ENCODE measurements at places on chromosomes 2 and 18.
A peak's percentile ranks its signal among the peaks of the same experiment; 100 is the strongest.

DNA sequence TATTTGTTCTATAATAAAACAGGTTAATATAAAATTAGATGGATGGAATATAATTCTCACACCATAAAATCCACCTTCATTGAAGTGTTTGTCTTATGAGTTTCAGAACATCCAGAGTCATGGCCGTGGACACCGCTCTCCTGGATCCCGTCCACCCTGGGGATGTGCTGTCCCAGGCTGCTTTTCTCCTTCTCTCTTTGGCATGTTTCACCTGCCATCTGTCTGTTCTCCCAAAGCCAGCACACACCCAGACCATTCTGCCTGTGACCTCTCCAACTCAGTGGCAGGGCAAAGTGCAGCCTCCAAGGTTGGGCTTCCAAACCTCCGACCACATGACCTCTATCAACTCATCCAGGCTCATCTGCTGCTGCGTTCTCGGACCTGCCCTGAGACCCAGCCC, 104.7 kb downstream of the MYT1L start:
- DNase-seq, result no peak

DNA sequence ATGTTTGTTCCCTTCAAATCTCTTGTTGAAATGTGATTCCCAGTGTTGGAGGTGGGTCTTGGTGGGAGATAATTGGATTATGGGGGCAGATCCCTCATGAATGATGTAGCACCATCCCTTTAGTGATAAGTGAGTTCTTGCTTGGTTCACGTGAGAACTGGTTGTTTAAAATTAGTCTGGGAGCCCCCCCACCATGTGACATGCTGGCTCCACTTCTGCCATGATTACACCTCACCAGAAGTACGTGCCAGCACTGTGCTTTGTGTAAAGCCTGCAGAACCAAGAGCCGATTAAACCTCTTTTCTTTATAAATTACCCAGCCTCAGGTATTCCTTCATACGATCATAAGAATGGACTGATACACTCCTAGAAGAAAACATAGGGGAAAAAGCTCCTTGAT, 10.1 kb downstream of the ABI2 start:
- no peak for DNase-seq

- no peak for DNase-seq
These were observed 575.5 kb downstream of the LRRTM4 start for GRCh38 chr2:76946631-76947145.

GRCh38 chr18:811892-812375, at the start of gene YES1:
TSS of gene YES1 (minus strand) at chr18:812242. CDS start at chr18:756827, 55,415 bp downstream.
- DNase-seq, result no peak

DNA sequence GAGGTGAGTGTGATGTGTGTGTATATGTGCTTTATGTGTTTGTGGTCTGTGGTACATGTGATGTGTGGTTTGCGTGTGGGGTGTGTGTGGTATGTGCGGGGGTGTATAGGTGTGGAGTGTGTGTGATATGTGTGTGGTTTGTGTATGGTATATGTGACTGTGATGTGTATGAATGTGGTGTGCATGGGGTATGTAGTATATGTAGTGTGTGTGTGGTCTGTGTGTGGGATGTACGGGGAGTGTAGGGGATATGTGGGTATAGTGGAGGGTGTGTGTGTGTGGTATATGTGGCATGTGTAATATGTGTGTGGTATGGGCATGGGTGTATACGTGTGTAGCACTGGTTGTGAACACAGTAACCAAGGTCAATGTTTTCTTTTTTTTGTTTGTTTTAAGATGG, 87.4 kb downstream of the ZNF385B start:
- no peak for DNase-seq

- DNase-seq, result no peak
These were observed 40.7 kb downstream of the CMPK2 start for GRCh38 chr2:6824962-6825361.

GRCh38 chr2:218179782-218180181, 13.0 kb upstream of the CXCR1 start:
- DNase-seq, result no peak

DNA sequence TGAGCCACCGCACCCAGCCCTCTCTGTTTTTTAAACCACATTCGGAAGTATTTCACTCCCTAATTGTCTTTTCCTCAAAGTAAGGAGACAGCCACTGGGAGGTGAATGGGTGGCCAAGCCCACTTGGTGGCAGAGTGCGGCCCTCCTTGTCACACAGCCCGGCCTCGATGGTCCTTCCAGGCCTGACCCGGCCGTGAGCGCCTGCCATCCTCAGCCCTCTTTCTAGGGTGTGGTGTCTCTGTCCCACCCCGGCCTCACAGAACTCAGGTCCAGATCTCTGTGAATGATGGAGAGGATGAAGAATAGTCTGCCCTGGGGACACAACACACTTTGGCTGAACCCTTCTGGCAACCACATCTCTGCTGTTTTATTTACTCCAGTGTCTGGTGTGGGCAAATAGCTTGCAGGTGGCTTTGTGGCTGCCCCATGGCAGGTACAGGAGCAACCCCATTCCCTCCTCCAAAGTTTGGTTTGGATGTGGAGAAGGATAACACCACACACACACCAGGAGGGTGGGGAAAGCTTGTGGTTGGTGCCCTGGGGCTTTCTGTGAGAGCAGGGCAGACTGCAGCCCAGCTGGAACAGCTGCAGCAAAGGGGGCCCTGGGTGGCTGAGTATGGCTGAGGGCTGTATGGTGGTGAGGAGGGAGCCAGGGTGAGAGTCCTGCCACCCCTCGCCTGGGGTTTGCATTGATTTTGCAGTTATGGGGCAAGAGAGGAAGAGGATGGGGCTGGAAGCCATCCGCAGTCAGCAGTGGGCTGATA, 88.6 kb downstream of the FAM168B start:
- DNase-seq, result no peak

GRCh38 chr2:229815342-229815741, 101.0 kb upstream of the DNER start:
- no peak for DNase-seq

DNA sequence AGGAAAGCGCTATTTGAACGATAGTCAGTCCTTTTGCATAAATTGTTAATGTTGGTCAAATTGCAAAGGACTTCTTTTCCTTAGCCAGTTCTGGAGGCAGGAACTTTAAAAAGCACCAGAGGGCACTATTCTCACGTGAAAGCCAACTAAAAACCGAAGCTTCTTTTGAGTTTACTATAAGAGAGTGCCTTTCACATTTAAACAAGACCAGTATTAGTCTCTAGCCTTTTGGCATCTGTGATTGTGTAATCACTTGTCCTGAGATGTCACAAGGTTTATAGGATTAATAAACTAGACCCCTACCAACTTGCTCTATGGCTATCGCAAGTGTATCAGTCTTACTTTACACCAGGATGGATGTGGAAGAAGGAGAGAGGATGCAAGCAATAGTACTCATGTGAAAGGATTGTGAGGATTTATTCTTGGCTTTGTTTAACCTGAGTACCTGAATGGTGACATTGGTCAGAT, 14.4 kb upstream of the STAT4 start:
- DNase-seq, result no peak

GRCh38 chr2:179354739-179355537, 90.3 kb upstream of the SESTD1 start:
- DNase-seq, result no peak

- no peak for DNase-seq
These were observed 1025.8 kb upstream of the KLHL29 start for GRCh38 chr2:22359071-22359672.

DNA sequence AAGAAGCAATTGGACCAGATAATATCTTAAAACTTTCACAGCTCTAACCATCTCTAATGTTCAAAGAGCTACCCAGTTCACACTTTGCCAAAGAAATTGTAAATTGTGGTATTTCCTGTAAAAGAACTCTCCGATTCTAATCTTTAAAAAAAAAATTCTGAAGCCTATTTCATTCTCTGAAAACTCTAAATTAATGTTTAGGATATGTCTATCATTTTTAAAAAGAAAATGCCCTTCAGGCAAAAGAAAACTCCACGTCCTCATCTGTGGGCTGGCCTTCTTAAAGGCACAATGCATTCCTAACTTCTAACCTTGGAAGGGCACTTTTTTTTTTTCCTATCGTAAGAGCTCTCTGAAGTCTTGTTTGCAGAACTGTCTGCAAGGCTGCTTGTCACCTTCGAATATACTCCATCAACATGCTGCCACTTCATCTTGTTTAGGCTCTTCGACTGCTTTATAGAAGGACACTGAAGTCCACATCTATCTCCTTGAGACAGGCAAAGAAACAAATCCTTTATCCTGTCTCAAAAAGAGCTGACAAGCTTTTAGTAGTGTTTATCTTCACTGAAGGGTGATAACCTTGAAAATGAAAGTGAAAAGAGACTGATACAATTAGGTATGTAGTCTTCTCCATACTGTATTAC, 124.3 kb upstream of the SLC39A10 start:
- DNase-seq, result no peak

- no peak for DNase-seq
These were observed 46.6 kb downstream of the SCN1A start for GRCh38 chr2:166081131-166081632.

DNA sequence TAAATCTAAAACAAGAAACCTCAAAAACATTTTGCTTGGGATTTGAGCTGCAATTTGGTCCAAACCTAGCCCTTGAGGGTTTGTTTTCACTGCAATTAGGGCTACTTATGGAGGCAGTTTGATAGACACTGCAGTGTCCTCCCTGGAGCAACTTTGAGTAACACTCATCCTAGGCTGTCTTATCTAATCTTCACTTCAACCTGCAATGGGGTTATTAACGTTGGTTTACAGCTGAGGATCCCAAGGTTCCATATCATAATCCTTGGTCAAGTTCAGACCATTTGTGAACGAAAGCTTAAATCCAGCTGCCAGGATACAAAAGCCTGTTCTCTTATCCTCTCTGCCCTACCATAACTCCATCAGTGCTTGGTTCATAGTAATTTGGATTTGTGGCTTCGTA, 2.5 kb downstream of the ANXA4 start:
- no peak for DNase-seq

GRCh38 chr2:197161774-197162173, 148.8 kb downstream of the ANKRD44 start:
- DNase-seq, result no peak

GRCh38 chr2:160784034-160784433, 290.4 kb upstream of the RBMS1 start:
- no peak for DNase-seq

- no peak for DNase-seq
These were observed 26.8 kb downstream of the B3GNT2 start for GRCh38 chr2:62222674-62223073.

GRCh38 chr2:32011485-32011960, 715 bp upstream of the MEMO1 start:
- no peak for DNase-seq

DNA sequence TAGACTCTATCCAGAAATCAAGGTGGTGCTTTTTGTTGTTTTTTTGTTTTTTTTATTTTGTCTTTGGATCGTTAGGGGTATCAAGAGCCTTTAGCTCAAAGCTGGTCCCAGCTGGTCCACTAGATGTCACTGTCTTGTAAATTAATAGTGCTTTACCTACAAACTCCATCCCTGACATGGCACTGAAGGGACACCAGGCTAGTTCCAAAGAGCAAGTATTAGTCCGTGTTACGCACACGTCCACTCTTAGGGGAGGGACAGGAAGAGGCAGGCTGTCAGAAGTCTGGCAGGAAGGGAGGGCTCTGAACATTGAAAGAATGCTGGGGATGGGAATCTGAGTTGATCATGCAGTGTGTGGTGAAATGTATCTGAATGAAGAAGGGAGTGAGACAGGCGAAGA, 85.9 kb upstream of the CCBE1 start:
- DNase-seq, result peak; percentile 23

- no peak for DNase-seq
These were observed 223.7 kb upstream of the SMAD7 start for GRCh38 chr18:49174478-49174877.

DNA sequence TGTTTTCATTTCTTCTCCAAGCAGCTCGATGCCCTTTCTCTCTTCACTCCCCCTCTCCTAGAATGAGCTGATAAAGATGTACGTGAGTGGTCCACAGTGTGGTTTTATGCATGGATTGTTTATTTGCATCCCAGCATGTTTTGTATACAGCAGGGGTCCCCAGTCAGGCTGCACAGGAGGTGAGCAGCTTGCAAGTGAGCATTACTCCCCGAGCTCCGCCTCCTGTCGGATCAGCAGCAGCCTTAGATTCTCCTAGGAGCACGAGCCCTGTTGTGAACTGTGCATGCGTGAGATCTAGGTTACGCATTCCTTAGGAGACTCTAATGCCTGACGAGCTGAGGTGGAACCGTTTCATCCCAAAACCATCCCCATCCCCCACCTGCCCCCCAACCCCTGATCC, 262.6 kb downstream of the AGAP1 start:
- DNase-seq, result no peak

- no peak for DNase-seq
These were observed 20.1 kb upstream of the ROCK2 start for GRCh38 chr2:11364565-11364887.

- no peak for DNase-seq
These were observed 16.6 kb upstream of the PSME4 start for GRCh38 chr2:53987336-53987921.

DNA sequence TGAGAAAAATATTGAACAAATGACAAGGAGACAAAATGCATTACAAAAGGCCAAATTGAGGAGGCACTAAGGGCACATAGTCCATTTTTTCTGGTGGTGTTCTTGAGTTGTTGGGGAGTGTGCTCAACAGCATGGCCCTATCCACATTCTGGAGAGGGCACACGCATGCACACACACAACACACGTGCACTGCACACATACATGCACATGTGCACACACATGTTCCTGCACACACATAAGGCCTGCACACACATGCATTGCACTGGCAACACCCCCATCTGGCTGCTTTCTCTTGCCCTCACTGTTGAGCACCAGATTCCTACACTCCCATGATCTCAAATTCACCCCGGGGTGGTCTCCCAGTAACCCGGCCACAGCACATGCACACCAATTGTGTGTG, 659.2 kb upstream of the RAB6C start:
- DNase-seq, result no peak

DNA sequence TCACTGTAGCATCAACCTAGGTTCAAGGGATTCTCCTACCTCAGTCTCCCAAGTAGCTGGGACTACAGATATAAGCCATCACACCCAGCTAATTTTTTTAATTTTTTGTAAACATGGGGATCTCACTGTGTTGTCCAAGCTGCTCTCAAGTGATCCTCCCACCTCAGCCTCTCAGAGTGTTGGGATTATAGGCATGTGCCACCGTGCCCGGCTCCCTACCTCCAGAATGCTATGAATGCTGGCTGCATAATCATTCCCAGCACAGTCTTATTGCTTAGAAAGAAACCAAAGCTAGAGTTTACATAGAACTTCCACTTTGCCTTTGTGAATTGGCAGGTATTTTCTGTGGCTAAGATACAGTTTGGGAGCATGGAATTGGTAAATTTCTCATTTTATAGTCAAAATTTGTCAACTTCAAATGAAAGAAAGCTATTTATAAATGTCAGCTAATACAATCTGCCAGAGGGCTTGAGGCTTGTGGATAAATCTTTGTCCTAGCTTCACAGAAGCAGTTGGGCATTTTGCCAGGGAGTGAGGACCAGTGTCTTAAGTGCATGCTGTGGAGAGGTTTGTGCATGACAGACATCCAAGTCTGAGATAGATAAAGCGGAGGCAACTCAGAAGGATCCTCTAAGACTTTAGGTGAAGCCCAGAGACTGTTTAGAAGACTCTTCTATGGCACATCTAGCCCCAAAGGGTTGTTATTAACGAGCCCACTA, 175.4 kb downstream of the ANTXR1 start:
- DNase-seq, result no peak

GRCh38 chr2:68643011-68643873, at the start of gene PROKR1:
TSS of gene PROKR1 (plus strand) at chr2:68643579. CDS start at chr2:68645822, 2,243 bp downstream.
- peak; percentile 24 for DNase-seq

Measured in activated CD4-positive, alpha-beta T cell treated with anti-CD3 and anti-CD28 coated beads, Interleukin-2, amount 50 U/mL, for 48 hours (primary cell).